ENCODE measurements at places on chromosomes 12 and 14.

DNA sequence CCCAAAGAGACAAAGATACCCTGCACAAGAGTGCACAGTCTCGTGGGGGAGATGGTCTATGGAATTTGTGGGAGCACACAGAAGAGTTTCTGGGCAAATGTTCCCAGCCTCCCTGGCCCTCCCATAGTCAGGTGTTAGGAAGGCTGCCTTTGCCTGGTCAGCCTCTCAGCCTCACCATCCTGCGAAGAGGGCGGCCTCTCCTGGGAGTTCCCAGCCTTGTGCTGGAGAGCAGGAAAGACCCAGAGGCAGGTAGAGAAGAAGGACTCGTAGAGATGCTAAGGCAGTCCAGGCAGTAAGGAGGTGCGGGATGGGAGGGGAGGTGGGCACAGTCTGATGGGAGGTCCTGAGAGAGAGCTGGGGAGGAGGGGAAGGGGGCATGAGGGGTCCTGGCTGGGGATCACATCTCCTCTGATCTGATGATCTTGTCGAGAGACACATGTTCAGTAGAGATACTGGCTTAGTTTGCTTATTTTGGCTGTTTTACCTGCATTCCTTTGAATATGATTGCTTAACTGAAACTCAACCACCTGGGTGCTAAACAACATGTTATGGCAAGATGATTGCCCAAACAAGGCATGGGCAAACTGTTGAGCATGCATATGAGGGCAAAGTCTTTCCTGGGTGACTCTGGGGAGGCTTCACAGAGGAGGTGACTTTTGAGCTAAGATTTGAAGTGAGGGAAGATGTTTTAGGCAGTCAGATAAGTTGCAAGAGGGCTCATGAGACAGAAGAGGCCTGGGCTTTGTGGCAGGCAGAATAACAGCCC is 10.5 kb downstream of the SERPINA6 start:
- DNase-seq: no peak

DNA sequence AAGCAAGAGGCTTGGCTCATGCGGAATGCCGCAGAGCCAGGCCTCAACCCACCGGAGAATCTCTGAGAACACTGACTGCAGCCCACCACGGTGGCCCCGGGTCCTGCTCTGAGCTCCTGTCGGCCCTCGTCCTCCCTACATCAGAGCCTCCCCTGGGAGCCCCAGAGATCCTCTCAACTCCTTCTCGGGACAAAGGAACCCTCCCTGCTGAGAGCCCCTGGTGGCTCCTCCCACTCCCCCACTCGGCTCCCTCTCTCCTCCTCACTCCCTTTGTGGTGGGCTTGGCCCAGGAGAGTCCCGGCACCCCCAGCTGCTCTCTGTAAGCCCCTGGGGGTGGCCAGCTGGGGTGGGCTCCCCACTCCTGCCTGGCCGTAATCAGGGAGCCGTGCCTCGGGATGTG is 11.1 kb upstream of the INF2 start:
- DNase-seq: peak; percentile 63

GRCh38 chr14:89365061-89365801 is 51.8 kb downstream of the FOXN3 start:
- no peak for DNase-seq

GRCh38 chr12:53617700-53618099 is 8.5 kb downstream of the ATF7 start:
- DNase-seq: no peak

GRCh38 chr12:94488463-94488862 is 28.8 kb upstream of the CEP83 start:
- DNase-seq: no peak

DNA sequence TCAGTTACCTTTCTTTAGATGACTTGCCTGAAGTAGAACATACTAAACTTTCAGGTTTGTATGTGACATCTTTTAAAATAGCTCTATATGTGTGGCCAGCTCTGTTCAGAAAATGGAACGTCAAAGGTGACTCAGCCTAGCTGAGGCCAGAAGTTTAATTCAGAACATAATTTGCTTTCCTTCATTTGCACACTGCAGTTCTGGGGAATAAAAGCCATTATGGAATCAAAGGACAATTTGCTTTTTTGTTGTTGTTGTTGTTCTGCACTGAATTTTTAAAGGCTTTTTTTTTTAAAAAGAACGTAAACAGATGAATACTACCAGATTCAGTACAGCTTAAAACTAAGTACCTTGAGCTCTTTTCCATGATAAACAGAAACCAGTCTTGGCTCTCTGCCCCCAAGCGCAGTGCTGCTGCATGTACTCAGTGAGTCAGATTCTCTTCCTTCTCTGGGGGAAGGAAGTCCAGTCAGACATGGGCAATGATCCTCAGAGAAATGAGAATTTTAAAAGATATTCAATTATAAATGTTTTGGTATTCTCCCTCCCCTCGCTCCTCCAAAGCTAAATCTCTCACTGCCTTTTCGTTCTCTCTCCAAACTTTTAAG is 644.2 kb downstream of the NOVA1 start:
- DNase-seq: no peak

GRCh38 chr14:84254290-84254689 is 1275.7 kb upstream of the FLRT2 start:
- no peak for DNase-seq

DNA sequence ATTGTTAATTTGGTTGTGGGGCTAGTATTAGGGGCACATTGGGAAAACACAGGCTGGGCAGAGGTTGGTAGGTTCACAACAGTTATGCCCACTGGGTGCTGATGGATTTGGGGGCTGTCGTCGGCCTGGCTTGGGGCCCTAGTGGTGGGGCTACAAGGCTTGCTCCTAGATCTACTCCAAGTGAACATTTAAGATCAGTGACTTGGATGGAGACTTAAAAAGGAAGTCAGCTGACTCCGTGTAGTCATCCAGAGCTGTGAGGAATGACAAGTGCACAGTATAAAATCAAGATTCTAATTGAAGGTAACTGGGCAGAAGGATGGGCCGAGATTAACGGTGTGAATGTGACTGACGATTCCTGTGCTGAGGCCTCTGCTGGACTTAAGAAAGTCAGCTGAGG is 12.8 kb upstream of the NR4A1 start:
- DNase-seq: no peak

DNA sequence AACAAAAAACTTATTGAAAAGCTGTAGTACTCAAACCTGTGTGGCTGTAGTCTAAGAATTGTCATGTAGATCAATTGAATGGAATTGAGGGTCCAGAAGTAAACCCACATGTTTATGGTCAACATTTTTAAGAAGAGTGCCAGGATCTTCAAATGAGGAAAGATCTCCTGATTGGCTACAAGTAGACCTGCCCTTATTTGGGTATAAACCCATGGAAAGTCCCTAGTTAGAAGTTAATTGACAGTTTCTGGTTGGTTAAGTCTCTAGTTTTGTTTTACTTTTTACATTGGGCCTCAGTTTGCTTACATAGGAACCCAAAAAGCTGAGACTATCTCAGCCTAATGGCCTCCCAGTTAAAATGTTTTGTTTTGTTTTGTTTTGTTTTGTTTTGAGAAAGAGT is 91.9 kb upstream of the RESF1 start:
- no peak for DNase-seq

DNA sequence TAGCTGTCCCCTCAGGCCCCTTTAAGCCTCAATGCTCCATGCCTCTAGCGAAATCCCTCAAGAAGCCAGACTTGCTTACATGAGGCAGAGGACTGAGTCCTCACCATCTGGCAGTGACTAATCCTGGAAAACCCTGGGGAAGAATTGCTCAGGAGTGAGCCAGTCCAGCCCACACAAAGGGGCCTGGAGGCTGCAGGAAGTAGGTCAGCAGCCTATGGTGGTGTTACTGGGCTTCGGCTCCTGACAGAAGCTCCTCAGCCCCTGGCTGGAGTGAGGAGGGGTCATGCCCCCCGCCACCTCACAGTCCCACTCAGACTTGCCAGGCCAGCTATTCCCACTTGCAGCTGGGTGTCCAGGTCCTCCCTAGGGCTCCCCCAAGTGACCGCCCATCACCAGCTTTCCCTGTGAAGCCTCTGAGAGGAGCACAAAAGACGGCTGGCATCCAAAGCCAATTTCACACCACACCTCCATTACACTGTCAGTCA is 250.5 kb downstream of the DPF3 start:
- peak; percentile 98 for DNase-seq

DNA sequence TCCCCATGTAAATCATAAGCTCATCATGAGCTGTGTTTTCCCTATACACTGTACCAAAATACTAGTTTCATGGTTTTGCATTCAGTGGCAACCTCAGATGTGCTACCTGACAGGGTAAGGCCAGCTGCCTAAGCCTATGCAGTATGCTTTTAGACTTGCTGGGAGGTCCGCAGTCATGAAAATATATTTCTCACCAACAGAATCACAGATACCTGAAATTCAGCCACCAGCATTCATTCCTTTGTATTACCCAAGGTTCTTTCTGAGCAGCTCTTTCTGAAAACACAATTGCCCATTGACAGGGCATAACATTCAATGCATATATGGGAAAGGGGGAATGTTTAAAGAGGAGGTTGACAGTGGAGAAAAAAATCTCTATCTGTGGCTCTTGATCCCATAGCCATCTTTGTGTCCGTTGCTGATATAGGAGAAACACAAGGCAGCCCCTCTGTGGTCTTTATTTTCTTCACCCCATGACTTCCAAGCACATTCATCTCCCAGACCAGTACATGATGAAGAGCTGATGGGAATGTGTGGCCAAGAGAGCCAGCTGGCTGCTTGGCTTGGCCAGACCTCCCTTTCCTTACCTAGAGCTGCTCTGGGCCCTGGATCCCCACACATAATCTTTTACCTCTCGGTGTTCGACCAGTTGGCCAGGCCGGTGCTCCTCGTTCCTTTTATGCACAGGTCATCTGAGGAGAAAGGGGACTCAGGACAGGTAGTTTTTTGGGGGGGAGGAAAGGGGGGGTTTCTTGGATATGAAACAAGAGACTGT is 162.9 kb downstream of the KCNA5 start:
- DNase-seq: no peak

DNA sequence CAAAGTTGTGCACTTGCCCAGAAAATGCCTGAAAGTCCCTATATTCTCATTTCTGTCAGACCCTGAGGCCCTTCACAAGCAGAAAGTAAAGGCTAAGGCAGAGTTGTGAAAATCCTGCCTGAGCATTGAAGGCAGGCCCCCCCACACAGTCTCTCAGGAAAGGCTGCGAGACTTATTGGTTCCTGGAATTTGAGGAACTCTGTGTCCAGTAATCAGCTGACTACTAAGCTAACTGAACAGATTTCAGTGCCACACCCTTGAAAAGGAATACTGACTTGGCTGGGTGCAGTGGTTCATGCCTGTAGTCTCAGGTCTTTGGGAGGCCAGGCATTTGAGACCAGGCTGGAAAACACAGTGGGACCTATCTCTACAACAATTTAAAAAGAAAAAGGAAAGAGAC is 21.1 kb upstream of the PPP2R5E start:
- peak; percentile 7 for DNase-seq

GRCh38 chr14:106276326-106277267 is 750.2 kb downstream of the TMEM121 start:
- no peak for DNase-seq

DNA sequence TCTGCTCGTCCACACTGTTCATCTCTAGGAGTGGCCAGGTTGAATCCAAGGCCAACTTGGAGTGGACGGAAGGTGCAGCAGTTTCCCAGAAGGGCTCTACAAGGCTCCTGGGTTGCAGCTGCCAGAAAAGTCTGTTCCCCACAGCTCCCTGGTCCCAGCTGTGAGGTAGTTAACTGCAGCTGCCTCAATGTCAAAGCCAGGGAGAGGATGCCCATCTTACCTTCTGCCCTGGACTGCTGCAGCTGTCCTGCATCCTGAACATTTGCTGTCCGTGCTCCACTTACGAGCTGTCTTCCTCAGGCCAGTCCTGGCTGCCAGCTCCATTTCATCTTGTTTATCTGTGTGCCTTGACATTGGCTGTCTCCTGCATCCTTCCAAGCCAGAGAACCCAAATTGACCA is 227.3 kb downstream of the SLC41A2 start:
- DNase-seq: no peak

- DNase-seq: peak; percentile 40
Measured at GRCh38 chr12:100128512-100128908, 14.2 kb downstream of the BLTP3B start.

GRCh38 chr12:49015196-49015595 is 3.4 kb downstream of the PRKAG1 start:
- DNase-seq: no peak

DNA sequence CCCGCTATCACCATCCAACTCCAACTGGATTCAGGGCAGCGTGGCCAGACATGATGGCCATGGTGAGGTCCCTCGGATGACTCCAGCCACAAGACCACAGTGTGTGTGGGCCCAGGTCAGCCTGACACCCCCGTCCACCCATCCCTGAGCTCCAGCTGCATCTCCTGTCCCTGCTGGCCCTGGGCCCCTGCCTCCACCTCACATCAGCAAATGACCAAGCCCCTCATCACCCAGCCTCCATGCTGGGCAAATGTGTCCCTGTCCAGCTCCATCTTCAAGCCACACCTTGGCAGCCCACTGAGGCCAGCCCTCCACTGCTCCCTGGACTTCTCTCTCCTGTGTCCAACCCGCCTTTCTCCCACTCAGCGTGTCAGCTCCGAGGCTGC is 3.2 kb downstream of the GPR132 start:
- DNase-seq: no peak

- DNase-seq: peak; percentile 99
Measured at GRCh38 chr14:32076278-32077080, 625 bp upstream of the ARHGAP5 start.

- no peak for DNase-seq
Measured at GRCh38 chr12:45883187-45883586, 107.2 kb downstream of the SCAF11 start.

- no peak for DNase-seq
Measured at GRCh38 chr14:89279649-89280232, 137.3 kb downstream of the FOXN3 start.

GRCh38 chr12:110079477-110080400 is 31.4 kb upstream of the C12orf76 start:
- no peak for DNase-seq

DNA sequence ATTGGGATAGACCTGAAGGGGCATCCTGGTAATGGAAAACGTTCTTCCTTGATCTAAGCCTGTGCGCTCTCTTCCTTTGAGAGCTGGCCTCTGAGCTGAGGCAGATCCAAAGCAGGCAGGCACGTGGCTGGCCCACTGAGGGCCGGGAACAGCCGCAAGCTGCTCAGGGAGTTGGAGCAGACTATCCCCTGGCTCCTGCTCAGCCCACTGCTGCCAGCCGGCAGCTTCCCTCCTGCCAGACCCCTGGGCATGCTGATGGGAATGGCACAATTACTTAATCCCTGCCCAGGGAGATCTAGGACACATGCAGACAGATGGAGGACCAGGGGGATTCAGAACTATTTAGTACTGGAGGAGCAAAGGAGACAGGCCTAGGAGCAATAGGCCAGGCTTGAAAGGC is 14.4 kb downstream of the NEUROD4 start:
- no peak for DNase-seq

DNA sequence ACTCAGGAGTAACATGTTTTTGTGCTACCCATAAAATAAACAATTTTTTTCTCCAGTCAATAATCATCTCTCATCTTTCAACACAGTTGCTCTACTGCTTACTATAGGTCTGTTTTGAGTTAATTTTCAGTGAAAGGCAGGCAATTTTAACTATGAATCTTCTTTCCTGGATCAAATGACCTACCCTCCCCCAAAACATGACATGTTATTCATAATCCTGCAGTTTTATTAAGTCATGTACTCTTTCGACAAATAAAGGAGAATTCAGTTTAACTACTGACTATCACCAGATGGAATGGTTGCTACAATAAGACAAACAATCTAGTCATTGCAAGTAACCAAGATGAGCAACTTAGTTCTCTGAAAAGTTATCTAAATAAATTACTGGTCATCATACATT is 106.0 kb upstream of the FAR2 start:
- DNase-seq: no peak

- DNase-seq: no peak
Measured at GRCh38 chr12:32545413-32545980, 133.6 kb upstream of the DNM1L start.

GRCh38 chr14:97379091-97379531 is 581.9 kb downstream of the VRK1 start:
- DNase-seq: no peak

- DNase-seq: no peak
Measured at GRCh38 chr12:10557766-10558165, 52.1 kb downstream of the EIF2S3B start.
